ENCODE measurements at places on chromosomes 1 and 21. TPM values are rescaled to one million over a fixed set of nuclear protein-coding genes. Genes with fewer than 3 reads are reported as not detected.

Gene OR2L8
- total RNA-seq: not detected

Gene SPRR2F
- not detected for total RNA-seq

Gene FAM72D
- not detected for total RNA-seq

Gene MEX3A
- 6.5 TPM for total RNA-seq

Gene CFHR4
- not detected for total RNA-seq

Gene KRTAP21-3
- not detected for total RNA-seq

Gene EDARADD
- total RNA-seq: 3.1 TPM

Gene ADGRL2
- total RNA-seq: 41.6 TPM

Gene GPA33
- total RNA-seq: not detected
